ENCODE measurements at places on chromosomes 3 and 15.

- no peak for DNase-seq
Observed at GRCh38 chr15:83289160-83289559, 4.7 kb upstream of the BNC1 start.

GRCh38 chr3:88997260-88997659, 110.2 kb upstream of the EPHA3 start:
- DNase-seq, result no peak

DNA sequence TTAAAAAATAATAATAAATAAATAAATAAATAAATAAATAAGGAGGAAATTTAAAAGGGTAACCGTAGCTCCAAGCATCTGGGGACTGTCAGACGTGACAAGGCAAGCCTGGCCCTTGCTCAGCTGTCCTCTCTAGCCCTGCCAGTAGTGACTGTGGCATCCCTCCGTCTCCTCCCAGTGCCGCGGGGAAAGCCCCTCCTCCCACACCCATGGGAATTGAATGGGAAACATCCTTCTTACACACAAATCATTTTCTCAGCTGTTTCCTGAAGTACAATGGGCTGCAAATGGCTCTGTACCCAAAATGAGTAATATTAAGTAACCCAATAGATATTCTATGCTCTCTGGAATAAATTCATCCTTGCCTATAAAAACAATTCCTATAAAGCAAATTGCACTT, 101.6 kb upstream of the RAD18 start:
- no peak for DNase-seq

- DNase-seq, result no peak
Observed at GRCh38 chr3:192246847-192247559, 480.3 kb downstream of the FGF12 start.

DNA sequence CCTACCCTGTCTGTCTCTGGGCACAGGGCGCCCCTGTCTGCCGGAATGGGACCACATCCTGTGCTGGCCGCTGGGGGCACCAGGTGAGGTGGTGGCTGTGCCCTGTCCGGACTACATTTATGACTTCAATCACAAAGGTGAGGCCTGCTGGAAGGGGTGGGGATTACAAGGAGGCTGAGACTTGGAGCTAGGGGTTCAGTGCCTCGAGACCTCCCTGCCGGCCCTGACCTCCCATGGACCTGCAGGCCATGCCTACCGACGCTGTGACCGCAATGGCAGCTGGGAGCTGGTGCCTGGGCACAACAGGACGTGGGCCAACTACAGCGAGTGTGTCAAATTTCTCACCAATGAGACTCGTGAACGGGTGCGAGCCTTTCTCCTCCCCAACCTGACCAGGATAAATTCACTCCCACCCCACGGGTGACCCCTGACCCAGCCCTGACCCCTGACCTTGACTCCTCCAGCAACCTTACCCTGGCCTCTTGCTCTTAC, 20.4 kb downstream of the PTH1R start:
- DNase-seq, result no peak

- no peak for DNase-seq
Observed at GRCh38 chr3:144900366-144900765, 928.7 kb downstream of the DIPK2A start.

DNA sequence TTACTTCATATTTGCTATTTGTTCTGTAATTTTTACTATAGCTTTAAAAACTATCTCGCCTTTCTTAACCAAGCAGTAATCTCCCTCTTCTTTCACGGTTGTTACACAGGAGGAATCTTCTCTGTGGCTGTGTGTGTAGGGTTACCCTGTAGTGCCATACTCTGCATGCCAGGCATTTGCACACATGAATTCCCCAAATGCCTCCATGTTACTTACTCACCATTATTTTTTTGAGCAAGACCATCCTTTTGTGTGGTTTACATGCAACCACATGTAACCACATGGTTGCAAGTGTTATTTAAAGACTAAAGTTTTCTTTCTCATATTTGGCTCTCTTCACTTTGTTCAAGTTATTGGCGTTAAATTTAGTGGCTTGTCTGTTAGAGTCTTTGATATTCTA, 45.5 kb downstream of the HPS3 start:
- no peak for DNase-seq

GRCh38 chr3:50147861-50148260, 7.3 kb upstream of the SEMA3F start:
- no peak for DNase-seq

DNA sequence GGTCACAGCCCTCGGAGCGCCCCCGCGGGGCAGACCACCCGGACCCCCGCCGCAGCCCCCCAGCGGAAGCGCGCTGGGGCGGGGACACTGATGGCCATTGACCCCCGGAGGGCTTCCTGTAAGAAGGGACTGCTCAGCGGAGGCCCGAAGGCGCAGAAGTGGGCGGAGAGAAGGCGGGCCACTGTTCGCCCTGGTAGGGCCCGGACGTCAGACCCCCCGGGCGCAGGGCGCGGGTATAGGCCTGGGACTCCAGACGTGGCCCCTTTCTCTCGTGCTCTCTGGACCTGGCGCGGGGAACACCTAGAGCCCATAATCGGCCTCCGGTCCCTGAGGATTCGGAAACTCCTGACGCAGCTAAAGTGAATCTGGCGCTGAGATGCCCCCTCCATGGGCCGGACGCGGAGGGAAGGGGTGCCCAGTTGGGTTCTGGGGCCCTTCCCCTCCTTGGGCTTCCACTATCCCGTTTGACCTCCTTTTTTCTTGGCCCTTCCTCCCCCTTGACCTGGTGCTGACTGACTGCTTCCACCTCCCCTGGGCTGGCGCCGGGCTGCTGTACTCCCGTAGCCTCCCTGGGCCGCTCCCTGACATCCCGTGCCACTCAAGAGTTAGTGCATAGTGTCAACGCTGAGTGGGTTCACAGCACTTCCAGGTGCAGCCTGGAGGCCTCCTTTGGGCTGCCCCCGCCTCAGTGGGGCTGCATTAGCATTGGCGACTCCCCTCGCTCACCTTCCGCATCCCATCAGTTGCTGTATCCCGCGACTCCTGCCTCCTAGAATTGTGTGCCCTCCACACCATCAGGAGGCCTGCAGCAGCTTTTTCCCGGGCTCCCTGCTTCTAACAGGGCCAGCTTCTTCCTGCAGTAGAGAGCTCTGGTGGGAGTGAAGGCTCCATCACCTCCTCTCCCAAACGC, 694 bp downstream of the ABTB1 start:
- DNase-seq, result peak; percentile 39

DNA sequence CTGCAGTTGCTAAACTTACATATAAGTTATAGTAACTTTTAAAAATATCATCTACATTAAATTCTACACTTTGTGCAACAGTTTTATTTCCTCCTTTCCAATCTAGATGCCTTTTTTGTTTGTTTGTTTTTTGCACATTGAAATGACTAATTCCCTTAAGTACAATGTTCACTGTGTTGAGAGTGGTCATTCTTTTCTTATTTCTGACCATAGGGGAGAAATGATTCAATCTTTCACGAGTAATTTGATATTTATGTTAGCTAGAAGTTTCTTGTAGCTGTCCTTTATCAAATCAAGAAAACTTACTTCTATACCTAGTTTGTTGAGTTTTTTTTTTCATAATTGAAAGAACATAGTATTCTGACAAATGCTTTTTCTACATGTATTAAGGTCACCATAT, 85.0 kb upstream of the CBLB start:
- no peak for DNase-seq

DNA sequence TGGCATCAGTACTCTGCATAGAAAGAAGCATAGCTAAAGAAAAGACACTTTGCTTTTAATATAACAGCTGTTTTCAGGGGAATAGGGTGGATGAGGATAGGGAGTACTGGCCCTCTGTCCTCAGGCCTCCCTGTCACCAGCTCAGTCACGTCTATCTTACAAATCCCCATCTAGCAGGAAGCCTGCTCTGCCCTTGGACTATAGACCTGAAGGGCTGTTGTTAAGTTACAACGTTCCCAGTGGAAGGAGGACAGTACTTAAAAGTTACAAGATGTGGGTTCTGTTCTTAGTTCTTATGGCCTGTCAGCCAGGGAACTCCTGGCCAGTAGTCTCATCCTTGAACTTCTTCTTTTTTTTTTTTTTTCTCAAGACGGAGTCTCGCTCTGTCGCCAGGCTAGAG, 70.5 kb downstream of the RPL39L start:
- no peak for DNase-seq

DNA sequence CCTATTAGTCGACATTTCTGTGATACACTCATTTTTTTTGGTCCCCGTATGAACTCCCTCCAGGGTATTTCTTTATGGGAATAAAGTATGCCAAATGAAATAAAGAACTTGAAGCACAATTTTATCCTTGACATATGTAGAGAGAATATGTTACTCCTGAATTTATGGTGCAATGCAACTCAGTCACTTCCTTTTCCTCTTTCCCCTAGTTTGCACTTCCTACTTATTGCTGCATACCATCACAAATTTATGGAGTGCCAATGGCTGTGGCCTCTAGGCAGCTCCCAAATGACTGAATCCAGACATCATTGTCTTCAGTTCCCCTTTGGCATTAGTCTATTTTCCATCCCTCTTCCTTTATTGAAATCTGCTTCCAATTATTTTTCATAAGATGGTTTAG, 403.5 kb downstream of the FHIT start:
- DNase-seq, result no peak

- no peak for DNase-seq
Observed at GRCh38 chr3:138842483-138843188, 7.9 kb upstream of the PIK3CB start.

DNA sequence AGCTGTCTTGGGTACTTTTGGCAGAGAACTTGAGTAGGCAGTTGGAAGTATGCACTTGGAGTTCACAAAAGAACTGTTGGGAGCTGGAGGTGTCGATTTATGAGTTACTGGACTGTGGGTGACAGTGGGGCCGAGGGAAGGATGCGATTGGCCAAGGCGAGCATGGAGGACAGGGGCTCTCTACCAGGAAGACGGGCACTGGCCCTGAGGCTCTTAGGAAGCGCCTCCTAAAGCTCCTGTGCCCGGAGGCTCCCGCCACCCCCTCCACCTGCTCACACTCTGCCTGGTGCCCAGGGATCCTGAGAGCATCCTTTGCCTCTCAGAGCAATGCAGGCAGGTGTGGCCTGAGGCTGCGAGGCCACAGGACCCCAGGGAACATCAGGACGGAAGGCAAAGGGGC, 69.0 kb downstream of the CRTC3 start:
- no peak for DNase-seq

DNA sequence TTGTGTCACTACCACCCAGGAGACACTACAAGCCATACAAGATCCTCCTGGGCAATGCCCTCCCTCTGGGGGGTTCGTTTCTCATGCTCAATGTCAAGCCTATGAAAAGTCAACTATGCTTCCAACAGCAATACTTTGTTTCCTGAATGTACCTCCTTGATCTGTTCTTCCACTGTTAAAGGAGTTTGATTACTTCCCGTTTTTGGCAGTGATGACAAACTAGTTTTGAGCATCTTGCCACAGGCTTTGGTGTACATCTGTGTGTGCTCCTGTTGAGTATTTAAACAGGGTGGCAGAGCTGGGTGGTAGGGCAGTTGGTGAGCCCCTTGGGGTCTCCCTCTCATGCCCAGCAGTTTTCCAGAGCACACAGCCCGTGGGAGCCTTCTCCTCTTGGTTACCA, 81.4 kb downstream of the IL12A start:
- DNase-seq, result no peak

DNA sequence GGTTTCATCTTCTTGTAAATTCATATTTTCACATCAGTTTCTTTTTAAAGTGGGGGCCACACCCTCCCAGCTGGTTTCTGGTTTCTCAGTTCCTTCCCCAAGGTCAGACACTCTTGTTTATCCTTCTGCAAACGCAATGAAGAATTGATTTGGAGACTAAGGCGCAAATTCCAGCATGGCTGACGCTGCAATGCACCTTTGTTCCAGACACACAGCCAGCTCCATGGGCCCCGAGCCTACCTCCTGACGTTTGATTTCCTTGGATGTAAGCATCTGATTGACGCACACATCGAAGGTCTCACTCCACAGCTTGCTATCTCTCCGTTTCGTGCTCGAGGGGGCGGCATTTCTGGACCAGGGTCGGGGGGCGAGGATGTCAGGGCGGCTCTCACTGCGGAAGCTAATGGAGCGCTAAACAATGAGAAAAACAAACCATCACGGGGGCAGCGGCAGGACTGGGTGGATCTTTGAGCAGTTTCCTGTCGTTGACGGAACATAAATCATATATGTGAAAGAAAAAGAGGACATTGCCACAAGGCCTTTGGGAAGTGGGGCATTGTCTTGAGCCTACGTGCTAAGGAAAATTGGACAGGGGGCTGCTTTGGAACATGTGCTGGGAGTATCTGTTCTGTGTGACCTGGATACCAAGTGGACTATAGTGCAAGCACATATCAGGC, 46.9 kb downstream of the ARHGEF3 start:
- peak; percentile 2 for DNase-seq

- DNase-seq, result no peak
Observed at GRCh38 chr3:10768708-10769394, 47.2 kb upstream of the SLC6A11 start.

DNA sequence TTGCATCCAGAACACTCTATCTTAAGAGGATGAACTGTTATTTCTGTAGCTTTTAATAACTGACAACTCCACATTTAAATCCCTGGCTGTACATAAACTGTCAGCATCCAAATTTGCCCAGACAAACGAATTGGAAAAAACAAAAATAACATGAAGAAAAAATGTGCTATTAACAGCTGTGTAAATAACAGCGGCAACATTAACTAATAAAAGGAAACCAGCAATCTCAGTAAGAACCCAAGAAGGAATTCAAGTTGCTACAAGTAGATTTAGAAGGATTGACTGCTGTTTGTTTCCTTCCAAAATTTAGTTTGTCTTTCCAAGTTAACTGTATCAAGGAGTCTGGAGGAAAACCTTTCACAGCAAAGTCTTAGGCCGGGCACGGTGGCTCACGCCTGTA, 550.6 kb upstream of the MDFIC2 start:
- DNase-seq, result no peak

- DNase-seq, result no peak
Observed at GRCh38 chr15:43276563-43277200, 10.0 kb upstream of the TGM5 start.

- DNase-seq, result peak; percentile 79
Observed at GRCh38 chr15:90352107-90352893, at the start of gene ZNF774. ZNF774 (plus strand) TSS chr15:90352284; CDS start chr15:90354661, 2,377 bp downstream.

GRCh38 chr3:71201939-71202338, 381.6 kb downstream of the FOXP1 start:
- no peak for DNase-seq

GRCh38 chr3:149727656-149728055, 24.6 kb downstream of the COMMD2 start:
- no peak for DNase-seq

GRCh38 chr3:35565048-35565447, 74.3 kb upstream of the ARPP21 start:
- no peak for DNase-seq

DNA sequence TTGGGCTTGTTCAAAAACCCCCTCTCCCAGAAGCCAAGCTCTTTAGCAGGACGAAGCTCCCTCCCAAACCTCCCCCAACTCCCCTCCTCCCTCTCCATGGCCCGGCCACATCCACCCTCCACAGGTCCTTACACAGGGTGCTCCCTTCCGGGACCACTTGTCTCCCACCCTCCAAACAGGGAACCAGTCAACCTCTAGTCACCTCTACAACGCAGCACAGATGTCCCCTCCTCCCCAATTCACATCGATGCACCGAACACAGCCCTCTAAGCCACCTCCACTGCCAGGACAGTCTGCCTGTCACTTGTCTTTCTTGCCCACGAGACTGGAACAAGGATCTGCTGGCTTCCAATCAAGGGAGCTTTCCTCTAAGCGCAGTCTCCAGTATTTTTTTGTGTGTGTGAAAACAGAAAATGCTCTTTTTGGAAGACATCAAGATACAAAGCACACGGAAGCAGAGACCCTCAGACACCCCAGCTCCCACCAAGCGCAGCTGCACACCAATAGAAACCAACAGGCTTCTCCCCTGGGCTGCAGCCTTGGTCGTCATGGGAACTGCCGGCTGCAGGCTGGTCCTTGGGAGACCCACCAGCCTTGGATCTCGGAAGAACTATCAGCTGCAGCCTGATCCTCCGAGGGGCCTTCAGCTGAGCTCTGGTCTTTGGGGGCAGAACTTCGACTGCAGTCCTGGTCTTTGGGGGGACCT, 26.5 kb downstream of the IQSEC1 start:
- no peak for DNase-seq

All from stimulated activated CD4-positive, alpha-beta T cell treated with anti-CD3 and anti-CD28 coated beads, Interleukin-4, amount 100 ng/mL, for 4 hours (primary cell).